ENCODE measurements at places on chromosomes 6 and 20.

GRCh38 chr6:42520786-42521607 lies 42.8 kb upstream of the UBR2 start:
- DNase-seq, result peak; percentile 88

GRCh38 chr20:43936805-43937204 lies 22.2 kb downstream of the TOX2 start:
- DNase-seq, result no peak

DNA sequence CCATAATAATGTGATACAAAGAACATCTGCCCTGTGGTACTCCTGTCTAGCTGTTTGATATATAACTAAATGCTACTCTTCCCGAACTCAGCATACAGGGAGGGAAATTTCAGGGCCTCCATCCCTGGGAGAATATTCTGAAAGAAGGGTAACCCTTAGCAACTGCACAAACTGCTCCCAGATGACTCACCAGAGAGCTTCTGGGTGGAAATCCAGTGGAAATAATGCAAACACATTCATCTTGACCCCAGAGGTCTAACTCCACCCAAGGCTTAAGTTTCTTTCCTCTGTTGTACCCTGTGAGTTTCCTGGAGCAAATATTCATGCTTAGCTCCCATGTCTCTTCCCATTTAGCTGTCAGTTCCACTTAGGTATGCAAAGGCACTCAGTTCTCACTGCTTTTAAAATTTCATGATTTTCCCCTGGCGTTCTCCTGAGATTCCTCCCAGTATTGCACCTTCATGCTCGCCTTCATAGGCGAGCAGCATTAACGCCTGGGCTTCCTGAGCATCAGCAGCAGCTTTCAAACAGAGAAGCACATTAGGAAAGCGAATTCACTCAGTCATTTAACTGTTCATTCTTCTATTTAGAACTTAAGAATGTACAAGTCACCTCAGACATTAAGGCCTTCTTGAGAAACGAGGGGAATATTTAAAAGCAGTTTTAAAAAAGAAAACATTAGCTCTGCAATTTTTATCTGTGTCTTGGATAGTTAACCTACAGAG lies 43.8 kb upstream of the LAMA4 start:
- DNase-seq, result peak; percentile 83

GRCh38 chr6:148021699-148022098 lies 320.9 kb upstream of the SASH1 start:
- DNase-seq, result no peak

DNA sequence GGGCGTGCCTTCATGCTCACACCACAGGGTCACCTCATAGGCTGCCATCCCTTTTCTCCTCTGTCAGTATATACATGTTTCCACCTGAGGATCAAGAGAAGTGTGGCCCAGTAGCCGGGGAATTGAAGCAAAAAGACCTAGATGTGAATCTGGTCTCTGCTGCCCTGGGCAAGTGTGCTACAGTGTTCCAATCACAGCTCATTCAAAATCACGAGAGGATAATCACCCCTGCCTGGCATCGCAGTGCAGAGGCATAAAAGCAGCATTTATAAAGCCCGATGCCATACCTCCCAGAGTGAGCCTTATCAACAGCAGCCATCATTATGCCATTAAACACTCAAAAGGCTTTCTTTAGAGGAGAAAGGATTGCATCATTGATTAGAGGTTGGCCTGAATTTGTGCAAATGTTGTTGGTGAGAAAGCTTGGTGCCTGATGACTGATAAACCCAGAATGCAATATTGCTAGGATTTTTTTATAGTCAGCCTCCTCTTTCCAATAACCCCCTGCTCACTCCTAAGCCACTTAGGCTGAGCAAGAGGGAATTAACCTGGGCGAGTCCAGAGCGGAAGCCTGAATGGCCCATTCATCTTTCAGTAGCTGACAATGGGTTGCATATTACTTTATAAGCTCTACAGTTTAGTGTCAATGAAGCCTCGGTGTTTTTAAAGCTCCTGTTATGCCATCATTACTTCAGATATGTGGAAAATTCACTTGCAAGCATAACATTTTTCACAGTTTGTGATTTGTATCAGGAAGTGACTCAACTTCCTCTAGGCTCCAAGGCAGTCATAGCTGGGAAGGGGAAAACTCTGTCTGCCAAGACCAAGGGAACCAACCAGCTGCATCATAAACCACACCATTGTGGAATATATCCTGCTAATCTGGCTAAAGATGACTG lies 92.5 kb upstream of the NXT1 start:
- DNase-seq, result peak; percentile 89

- peak; percentile 19 for DNase-seq
Observed at GRCh38 chr6:77036400-77036799, 426.9 kb downstream of the HTR1B start.

GRCh38 chr6:87514831-87515230 lies 42.1 kb downstream of the SLC35A1 start:
- DNase-seq, result no peak

DNA sequence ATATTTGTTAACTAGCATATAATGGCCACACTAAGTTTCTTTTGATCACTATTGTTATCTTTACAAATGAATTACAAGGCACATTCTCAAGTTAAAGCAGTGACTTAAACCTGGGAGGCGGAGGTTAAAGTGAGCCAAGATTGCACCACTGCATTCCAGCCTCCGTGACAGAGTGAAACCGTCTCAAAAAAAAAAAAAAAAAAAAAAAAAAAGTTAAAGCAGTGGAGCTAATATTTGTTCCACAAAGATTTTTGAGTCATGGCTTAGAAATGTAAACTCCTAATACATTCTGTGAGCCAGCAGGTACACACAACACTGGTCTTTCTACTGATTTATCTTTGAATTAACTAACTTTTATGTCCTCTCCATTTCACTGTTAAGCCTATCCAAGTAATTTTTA lies 221.7 kb upstream of the HTR1E start:
- no peak for DNase-seq

DNA sequence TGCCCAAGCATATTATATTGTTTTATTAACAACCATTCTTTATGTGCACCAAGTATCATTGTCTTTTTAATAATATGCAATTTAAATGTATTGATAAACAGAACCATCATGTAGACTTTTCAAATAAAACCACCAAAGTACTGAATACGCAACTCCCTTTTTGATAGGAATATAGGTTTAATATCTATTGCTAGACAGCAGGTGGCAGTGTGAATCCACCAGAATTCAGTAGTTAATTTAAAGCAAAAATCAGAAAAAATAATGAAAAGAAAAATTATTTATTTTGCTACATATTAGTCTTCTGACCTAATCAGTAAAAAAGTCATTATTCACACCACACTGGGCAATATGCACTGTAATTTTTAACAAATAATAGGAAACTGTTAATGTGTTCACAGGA lies 143.7 kb downstream of the KLHL32 start:
- peak; percentile 32 for DNase-seq

- DNase-seq, result no peak
Observed at GRCh38 chr20:17772005-17772343, 72.2 kb downstream of the BANF2 start.

DNA sequence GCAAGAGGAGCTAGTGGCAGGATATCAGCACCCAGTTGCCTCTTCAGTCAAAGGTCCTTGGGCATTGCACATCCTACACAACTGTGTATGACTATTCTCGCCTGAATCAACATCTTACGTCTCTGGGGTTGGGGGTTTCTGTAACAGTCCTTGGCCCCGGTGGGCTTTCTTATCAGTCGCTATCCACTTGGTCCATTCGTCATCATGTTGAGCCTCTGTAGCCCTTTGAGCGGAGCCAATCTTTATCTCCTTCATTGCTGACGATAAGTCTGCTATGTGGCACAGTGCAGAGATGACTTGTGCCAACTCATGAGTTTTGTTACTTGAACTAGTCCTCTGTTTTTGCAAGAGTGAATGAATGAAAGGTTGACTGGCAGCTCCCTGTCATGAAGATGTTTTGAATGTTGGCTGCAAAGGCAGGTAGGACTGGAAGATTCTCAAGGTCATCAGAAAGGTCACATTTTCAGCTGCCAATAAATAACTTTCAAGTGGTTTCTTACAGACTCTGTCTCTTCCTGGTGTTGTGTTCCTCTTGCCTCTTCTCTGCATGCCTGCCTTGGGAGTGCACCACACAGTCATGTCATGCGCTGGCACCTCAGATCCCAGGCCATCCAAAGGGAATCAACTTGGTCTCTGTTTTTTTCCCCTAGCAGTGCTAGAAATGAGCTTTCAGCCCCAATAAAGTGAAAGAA lies 238.9 kb downstream of the SLC24A3 start:
- no peak for DNase-seq

GRCh38 chr20:48621376-48622078 lies 206.3 kb downstream of the PREX1 start:
- DNase-seq, result peak; percentile 50

- no peak for DNase-seq
Observed at GRCh38 chr6:149474108-149474935, 10.5 kb downstream of the ZC3H12D start.

DNA sequence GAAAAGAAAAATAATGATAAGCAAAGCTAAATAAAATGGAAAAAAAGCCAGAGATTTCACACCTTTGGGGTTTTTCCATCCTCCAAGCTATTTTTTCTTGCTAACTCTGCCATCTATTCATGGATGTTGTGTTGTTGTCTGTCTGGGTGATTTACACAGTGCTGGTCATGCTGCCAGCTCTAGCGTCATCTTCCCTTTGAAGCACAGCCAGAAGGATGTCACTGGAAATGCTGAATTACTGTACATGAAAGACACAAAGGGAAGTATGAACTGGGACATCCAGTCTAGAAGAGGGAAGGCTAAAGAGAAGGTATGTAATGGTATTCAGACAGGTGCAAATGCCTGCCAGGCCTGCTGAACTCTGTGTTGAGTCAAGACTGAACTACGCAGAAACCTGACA lies 241.9 kb upstream of the STXBP5 start:
- DNase-seq, result no peak

GRCh38 chr6:80457439-80457933 lies 351.0 kb downstream of the BCKDHB start:
- peak; percentile 98 for DNase-seq

GRCh38 chr6:43926634-43927531 lies 156.9 kb downstream of the VEGFA start:
- DNase-seq, result peak; percentile 99

GRCh38 chr20:2122936-2123335 lies 21.3 kb downstream of the STK35 start:
- no peak for DNase-seq

GRCh38 chr6:128500014-128500413 lies 20.4 kb downstream of the PTPRK start:
- peak; percentile 56 for DNase-seq

- DNase-seq, result no peak
Observed at GRCh38 chr20:63239431-63239830, 3.7 kb downstream of the BIRC7 start.

GRCh38 chr6:92431502-92431901 lies 987.9 kb downstream of the EPHA7 start:
- no peak for DNase-seq

DNA sequence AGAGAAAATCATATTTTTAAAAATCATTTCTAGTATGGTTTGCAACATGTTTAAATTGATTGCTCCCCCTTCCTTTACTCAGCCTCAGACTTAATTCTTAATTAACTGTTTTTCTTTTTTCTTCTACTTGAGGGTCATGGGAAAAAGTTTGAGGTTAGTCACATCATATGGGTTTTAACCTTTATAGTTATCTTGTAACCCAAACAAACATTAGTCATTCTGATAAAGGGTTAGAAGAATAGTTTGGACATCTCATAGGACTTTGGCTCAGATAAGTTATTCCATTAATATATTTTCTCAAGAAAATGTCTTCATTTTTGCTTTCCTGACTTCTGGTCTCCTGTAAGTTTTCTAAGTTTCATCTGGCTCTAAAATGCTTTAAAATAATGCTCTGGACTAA lies 34.5 kb upstream of the TSPYL1 start:
- no peak for DNase-seq

GRCh38 chr6:170099387-170099786 lies 191.5 kb downstream of the DLL1 start:
- no peak for DNase-seq

DNA sequence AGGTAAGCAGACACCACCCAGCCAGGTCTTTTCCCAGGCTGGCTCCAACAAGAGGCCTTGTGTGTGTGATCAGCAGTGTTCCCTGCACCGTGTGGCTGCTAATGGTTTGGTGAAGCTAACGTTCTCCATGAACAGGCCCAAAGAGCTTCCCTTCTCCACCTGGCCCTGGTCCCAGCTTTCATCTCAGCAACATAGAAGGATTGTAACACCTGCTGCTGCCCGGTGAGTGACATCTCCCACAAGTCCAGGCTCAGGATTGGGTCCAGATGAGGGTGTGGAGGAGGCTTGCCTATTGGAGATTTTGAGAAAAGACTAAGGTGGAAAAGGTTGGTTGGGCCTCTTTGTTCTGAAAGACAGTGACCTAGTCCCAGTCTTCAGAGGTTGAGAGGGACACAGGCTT lies 89.6 kb downstream of the TMEM242 start:
- no peak for DNase-seq

DNA sequence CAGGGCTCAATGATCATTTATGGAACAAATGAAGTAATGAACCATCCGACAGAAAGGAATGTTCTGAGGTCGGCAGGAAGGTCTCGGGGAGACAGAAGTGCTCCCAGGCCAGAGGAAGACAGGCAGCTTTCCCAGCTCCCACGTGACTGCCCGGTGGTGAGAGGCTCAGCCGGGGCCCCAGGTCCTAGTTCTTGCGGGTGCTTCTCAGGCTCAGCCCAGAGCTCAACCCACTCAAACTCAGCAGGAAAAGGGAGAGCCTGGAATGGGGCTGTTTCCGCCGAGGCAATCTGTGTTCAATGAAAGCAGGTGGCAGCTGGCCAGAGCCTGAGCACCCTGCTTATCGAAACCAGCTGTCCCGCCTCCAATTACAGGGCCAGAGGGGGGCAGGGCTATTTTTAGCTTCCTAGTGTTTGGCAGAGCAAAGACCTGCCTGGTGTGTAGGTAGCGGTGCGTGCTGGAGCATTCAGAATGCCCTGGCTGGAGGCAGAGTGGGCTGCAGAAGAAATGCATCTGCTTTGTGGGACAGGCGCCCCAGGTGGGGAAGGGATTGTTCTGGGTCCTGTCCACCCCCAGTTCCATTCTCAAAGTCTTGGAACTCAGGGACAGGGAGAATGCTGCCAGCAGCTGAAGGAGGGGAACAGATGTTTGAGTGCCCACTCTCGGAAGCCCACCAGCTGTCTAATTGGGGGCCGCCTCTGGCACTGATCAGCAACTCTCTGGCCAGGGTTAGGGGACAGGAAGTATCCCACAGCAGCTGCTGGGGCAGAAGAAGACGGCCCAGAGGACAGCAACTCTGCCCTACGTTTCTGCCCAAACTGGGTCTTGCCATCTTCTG lies 145.1 kb downstream of the PREX1 start:
- DNase-seq, result peak; percentile 99

DNA sequence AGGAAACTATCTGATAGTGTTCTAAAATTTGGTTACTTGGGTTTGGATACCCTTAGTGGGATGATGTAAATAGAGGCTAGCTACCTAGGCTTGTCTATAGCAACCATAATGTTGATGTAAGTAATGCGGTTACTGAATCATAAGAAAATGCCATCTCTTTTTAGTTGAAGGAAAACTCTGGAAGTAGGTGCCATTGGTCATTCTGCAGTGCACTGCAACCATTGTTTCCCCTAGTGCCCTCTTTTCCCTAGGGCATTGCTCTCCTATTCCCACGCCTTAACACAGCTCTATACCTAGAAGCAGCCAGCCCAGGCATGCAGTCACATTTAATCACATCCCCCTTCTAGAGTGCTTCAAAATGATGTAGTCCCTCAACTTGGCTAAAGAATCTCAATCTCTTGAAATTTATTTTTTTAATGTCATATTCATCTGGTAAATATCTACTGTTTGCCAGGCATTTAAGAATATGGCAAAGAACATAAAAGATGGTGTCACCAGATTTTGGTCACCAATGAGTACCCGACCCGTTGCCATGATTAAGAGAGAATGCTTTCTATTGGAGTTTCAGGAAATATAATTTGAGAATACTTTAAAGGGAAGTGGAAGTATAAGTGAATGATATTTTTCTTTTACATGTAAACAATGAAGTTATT lies 10.4 kb downstream of the LOC128125822 start:
- DNase-seq, result no peak

Data from fibroblast of upper back skin (primary cell).